ENCODE measurements at places on chromosomes 6 and 20.
A peak's percentile ranks its signal among the peaks of the same experiment; 100 is the strongest.

- no peak for DNase-seq
Measured at GRCh38 chr20:54337144-54337543, 129.3 kb downstream of the PFDN4 start.

DNA sequence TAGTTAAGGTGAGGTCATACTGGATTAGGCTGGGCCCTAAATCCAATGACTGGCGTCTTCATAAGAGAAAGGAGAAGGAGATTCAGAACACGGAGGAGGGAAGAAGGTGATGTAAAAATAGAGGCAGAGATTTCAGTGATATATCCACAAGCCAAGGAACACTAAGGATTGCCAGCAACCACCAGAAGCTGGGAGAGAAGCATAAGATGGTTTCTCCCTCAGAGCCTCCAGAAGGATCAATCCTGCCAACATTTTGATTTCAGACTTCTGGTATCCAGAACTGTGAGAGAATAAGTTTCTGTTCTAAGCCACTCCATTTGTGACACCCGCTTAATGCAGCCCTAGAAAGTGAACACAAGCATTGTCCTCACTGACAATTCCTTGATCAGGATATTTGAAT, 33.6 kb upstream of the NRSN1 start:
- DNase-seq, result no peak

DNA sequence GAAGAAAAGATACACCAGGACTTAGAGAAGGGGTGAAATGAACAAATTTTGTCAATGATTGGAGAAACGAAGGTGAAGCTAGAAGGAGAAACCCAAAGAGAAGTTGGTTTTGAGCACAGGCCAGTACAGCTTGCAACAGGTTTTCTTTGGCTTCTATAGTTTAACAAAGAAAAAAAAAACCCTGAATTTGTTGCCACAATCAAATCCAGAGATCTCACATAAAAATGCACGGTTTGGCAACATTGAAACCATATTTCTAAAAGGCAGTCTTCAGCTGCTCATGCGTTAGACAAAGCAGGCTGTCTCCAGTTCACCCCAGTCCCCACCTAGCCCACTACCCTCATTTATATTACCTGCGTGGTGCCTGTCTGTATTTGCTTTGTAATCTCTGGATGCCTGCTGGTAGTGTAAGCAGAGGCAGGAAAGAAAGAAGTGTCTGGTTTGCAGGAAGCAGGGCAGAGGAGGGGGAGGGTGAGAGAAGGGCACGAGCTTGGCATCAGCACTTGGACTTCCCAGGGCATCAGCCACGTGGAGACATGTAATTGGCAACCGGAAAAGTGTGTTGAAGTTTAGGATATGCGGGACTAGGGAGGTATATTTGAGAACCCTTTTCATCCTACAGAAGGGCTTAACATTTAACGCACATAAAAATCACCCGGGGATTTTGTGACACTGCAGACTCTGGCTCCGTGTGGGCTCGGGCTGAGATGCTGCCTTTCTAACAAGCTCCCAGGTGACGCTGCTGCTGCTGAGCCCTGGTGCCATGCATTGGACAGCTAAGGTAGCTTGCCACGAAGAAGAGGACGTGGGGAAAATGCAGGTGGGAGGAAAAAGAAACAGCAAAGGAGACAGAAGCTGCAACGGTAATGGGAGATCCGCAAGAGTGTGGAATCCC, 14.4 kb downstream of the PFDN4 start:
- DNase-seq, result no peak

GRCh38 chr6:157707576-157707975, 115.5 kb upstream of the SNX9 start:
- DNase-seq, result no peak

DNA sequence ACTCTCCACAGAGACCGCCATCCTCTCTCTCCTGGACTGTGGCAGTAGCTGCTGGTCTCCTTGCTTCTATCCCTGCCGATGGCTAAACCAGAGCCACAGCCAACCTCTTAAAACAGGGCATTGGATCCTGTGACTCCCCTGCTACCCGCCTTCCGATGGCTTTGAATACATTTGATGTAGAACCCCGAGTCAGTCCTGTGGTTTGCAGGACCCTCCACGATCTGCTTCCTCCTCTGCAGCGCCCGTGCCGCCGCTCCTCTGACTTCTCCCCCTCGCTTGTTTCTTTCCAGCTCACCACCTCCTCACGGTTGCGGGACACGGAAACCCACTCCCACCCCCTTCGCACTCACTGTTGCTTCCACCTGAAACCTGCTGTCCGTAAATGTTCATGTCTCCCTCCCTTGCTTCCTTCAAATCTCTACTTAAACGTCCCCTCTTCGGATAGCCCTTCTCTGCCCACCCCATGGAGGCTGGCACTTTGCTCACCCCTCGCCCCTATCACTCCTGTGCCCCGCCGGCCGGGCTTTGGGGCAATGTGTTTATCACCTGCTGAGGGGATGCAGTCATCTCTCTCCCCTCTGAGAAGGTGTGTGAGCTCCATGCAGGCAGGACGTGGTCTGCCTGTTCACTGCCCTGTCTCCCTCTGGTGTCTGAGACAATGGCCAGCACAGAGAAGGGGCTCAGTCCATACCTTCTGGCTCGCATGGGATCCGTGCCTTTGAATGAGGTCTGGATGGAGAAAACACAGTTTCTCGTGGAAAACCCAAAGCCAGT, 67.8 kb downstream of the GFOD1 start:
- no peak for DNase-seq

GRCh38 chr20:46752728-46753127, 43.3 kb downstream of the SLC2A10 start:
- peak; percentile 37 for DNase-seq

DNA sequence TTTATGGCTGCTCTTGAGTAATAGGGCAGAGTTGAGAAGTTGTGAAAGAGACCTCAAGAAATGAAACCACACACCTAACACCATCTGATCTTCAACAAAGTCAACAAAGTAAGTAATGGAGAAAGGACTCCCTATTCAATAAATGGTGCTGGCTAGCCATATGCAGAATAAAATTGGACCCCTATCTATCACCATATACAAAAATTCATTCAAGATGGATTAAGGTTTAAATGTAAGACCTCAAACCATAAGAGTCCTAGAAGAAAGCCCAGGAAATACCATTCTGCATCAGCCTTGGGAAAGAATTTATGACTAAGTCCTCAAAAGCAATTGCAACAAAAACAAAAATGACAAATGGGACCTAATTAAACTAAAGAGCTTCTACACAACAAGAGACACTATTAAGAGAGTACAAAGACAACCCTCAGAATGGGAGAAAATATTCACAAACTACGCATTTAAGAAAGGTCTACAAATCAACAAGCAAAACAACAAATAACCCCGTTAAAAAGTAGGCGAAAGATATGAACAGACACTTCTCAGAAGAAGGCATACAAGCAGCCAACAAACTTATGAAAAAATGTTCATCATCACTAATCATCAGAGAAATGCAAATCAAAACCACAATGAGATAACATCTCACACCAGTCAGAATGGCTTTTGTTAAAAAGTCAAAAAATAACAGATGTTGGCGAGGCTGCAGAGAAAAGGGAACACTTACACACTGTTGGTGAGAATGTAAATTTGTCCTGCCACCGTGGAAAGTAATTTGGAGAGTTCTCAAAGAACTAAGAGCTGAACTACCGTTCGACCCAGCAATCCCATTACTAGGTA, 4.0 kb downstream of the MAP3K5 start:
- no peak for DNase-seq

GRCh38 chr6:37679539-37680476, 17.9 kb downstream of the MDGA1 start:
- DNase-seq, result no peak

DNA sequence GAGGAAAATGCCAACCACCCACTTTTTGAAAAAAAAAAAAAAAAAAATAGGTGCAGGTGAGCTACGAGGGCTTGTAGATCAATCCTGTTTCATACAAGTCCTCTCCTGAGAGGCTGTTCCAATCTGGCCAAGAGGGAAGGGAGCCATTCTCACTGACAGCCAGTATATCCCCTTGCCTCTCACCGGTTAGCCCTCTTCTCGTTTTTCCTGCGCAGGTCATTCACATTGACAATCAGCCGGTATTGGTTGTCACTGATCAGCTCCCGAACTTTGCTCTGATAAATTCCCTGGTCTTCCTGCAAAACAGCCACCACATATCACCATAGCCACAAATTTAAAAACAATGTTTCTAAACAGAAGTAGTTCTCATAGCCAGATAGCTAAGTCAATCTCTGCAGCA, 1.4 kb downstream of the MCM3 start:
- no peak for DNase-seq

DNA sequence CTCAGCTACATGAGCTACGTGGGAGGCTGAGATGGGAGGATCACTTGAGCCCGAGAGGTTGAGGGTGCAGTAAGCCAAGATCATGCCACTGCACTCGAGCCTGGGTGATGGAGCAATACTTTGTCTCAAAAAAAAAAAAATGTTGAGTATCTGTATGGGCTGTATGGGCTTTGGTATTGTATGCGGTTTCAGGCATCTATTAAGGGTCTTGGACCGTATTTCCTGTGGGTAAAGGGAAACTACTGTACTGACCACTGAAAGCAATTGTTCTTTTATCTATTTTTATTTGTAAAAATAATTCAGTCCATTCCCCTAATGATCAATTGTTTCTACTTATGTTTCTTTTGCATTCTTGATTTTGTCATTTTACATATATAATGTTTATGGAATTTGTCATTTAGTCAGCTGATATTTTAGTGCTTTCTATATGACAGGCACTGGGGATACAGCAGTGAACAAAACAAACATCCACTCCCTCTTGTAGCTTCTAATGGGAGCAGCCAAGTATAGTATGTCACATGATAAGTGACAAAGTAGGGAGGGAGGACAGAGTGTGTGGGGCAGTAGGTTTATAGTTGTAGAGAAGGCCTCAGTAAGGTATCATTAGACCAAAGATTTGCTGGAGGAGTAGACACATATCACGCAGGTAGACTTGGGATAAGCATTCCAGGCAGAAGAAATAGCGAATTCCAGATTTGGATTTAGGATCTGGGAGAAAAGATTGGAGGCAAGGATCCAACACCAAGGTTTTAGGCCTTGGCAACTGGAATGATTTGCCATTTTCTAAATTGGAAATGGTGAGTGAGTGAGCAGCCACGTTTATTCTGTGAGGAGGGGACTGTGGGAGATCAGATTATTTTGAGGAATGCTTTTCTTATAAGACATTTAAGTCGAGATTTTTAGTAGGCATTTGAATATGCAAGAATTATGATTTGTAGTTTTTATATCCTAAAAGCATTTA, 6.0 kb downstream of the PCMT1 start:
- DNase-seq, result no peak

DNA sequence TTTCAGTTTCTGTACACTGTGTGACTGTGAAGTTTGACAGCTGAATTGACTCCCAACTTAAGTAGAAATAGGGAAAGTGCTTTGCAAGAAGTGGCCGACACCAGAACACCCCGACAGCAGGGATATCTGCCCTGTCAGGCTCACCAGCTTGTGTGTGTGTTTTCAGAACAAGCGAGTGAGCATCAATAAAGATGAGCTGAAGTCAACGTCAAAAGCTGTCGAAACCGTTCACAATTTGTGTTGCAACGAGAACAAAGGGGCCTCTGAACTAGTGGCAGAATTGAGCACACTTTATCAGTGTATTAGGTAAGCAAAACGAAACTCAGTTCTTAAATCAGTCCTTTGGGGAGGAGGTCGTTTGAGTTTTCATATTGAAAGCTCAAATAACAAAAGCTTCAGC, 10.7 kb downstream of the NELFCD start:
- DNase-seq, result no peak

- DNase-seq, result peak; percentile 23
Measured at GRCh38 chr6:28488916-28489365, 26.7 kb downstream of the GPX6 start.

GRCh38 chr20:52060794-52061714, 130.5 kb downstream of the ZFP64 start:
- no peak for DNase-seq

DNA sequence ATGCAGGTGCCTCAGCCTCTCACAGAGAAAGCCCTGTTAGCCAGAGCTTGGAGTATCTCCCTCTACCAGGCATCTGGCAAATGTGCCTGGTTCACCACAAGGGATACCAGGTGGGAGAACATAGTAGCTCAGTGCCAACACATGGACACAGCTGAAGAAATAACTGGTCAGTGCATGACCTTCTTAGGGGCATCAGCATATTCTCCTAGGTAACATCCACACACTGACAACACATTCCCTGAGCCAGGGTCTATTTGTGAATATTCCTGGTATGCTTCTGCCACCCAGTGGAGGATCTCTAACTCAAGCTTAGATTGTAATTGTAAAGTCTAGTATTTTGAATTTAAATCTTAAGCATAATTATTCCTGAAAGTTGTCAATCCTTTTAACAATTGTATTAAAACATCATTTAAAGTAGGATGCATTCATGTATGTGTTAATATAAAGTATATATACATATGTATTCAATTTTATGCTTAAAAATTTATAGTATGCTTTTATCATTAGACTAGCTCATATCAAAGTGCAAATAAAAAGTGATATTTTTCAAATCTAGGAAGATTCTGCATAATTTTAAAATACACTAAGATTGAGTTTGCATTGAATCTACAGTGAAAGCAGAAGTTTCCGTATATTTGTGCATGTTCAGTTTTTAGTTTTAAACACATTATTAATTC, 45.3 kb upstream of the COL21A1 start:
- DNase-seq, result no peak

DNA sequence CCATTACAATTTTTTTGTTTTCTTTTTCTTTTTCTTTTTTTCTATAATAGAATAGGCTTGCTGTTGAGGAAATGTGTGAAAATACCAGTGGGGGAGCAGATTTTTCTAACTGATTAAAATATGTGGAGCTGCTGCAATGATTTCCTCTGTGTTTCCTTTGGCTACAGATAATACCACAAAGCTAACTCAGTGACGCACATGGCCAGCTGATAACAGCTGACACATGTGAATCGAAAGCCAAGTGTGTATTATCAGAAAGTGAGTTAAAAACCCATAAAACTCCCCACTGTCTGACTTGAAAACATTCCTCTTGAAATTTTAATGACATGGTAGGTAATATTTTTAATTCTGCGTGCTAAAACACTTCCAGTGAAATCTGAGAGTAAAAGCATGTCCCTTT, 70.8 kb upstream of the AHI1 start:
- DNase-seq, result no peak

DNA sequence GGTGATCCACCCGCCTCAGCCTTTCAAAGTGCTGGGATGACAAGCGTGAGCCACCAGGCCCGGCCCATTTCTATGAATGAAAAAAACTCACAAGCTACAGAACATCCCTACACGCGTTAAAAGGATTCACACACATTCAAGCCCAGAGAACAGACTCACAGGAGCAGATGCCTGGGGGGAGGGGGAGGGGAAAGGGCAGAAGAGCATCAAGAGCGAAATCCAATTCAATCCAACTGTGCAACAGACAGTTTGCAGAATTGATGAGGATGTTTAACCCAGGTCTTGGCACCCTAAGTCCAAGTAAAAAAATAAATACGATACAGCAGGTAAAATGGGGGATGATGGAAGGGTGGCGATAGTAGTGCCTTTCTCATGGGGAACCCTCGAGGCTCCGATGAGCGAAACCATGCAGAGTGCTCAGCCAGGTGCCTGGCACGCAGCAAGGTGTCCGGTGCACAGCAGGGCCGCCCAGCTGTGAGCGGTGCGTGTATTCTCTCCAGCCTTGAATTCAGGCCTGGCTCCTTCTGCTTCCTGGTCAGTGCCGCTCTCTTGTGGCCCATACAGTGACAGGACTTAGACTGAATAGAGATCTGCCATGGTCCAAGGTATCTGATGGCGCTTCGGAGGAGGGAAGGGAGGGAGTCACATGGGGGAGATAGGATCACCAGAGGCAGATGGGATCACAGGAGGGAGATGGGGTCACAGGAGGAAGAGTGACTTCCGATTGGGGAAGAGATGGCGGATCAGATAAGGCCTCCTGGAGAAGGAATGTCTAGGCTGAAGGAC, 35.4 kb upstream of the ANGPT4 start:
- DNase-seq, result no peak

All from stimulated activated CD8-positive, alpha-beta memory T cell treated with anti-CD3 and anti-CD28 coated beads, Interleukin-4, amount 100 ng/mL, for 24 hours (primary cell).